ENCODE measurements at places on chromosomes 7 and 10. TPM values are rescaled to one million over a fixed set of nuclear protein-coding genes. Genes with fewer than 3 reads are reported as not detected.

GPR37 gene
- total RNA-seq = 2.1 TPM

CDNF gene
- 4.5 TPM for total RNA-seq

GRM3 gene
- not detected for total RNA-seq

DKK1 gene
- total RNA-seq = 0.56 TPM

HABP2 gene
- 0.07 TPM for total RNA-seq

CYP2C19 gene
- 0.15 TPM for total RNA-seq

TMEM213 gene
- not detected for total RNA-seq

APBB1IP gene
- 4.2 TPM for total RNA-seq

DNA sequence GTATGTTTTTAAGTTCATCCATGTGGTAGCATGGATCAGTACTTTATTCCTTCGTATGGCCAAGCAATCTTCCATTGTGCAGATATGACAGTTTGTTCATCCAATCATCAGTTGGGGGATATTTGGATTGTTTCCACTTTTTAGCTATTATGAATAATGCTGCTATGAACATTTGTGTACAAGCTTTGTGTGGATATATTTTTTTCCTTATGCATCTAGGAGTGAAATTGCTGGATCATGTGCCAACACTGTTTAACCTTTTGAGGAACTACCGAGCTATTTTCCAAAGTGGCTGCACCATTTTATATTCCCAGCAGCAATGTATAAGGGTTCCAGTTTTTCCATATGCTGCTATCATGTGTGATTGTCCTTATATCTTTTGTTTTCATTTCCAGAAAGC, 140.1 kb downstream of the HIBADH start:
- DNase-seq = no peak

GRCh38 chr7:84069999-84070500, 124.5 kb downstream of the SEMA3A start:
- DNase-seq = no peak

- no peak for DNase-seq
Measured at GRCh38 chr10:3806603-3807002, 21.6 kb upstream of the KLF6 start.

- no peak for DNase-seq
Measured at GRCh38 chr7:51261950-51262795, 54.4 kb downstream of the COBL start.

DNA sequence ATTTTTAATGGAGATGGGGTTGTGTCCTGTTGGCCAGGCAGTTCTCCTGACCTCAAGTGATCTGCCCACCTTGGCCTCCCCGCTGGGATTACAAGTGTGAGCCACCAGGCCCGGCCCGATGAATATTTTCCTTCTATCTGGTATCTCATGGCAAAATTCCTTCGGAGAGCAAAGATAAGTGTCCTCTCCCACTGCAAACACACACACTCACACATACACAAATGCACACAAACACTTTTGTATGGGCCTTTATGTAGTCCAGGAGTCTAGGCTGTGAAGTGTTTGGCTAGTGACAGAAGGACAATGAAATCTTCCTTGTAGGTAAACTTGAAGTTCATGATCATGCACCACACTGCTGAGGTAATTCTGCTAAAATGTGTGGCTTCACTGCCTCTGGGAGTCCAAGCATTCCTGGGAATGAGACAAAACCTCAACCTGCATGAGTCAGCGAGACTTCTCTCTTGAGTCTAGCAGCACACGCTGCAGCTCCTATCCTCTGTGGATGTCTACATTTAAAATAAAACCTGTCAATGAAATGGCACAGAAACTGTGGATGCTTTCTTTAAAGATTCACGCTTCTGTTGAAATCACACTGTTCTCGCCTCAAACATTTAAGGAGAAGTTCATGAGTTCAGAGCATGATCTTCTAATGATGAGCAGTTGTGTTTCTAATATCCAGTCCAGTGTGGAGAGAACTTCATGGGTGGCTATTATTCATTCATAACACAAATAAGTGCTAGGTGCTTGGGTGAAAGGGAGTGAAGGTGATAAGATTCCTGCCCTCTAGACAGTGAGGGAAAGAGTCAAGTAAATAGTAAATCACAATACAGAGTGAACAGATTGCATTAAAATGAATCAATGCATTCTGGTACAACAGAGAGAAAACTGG, 96.5 kb downstream of the NRP1 start:
- DNase-seq = no peak

DNA sequence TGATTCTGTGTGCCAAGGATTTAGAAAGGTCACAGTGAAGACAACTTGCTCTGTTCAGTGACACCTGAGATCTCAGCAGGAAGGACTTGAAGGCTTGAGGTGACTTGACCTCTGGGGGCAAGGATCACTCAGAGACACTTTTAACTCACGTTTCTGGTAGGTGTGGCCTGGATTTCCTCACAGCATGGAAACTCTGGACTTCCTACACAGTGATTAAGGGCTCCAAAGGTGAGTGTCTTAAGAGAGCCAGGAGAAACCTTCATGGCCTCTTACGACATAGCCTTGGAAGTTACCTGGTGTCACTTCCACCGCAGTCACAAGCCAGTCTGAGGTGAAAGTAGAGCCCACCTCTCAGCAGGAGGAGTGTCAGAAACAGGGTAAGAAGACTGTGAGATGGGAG, 38.1 kb upstream of the ADO start:
- no peak for DNase-seq

DNA sequence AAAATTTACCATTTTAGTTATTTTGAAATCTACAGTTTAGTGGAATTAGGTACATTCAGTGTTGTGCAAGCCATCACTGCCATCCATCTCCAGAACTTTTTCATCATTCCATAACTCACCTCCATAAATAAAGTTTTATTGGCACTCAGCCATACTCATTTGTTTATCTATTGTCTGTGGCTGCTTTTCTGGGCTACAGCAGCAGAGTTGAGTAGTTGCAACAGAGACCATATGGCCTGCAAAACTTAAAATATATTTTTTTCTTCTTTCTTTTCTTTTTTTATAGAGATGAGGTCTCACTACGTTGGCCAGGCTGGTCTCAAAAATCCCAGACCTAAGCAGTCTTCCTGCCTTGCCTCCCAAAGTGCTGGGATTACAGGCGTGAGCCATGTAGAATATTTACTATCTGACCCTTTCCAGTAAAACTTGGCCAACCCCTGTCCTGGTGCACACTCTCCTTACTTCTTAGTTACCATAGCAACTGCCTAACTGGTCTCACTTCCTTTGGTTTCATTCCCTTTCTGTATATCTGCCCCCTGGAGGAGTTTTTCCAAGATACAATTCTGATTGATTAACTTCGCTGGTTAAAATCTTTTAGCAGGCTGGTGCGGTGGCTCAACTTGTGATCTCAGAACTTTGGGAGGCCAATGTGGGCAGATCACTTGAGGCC, 133.2 kb downstream of the CUX1 start:
- no peak for DNase-seq

- DNase-seq = no peak
Measured at GRCh38 chr7:146948703-146949102, 832.1 kb downstream of the CNTNAP2 start.

DNA sequence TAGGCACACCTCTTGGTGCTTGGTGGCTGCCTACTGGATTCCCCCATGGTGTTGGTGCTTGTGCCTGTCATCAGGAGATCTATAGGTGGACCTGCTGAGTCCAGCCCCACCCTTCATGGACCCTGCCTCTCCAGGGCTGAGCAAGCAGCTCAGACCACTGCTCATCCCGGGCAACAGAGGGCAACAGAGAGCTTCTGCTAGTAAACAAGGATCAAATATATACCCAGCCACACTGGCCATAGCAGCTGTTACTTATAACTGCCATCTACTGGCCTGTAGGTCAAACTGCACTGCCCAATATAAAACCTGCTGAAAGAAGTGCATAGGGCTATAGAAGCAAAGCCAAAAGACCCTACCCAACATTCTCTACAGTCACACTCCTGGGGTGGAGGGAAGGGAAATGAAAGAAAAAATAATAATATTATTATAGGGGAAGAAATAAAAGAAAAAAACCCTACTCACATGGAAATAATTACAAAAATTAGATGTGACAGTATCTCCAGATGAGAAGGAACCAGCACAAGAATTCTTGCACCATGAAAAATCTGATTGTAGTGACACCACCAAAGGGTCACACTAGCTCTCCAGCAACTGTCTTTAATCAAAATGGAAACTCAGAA, 54.9 kb upstream of the ZNF800 start:
- no peak for DNase-seq

GRCh38 chr10:128066870-128067382, 59.3 kb downstream of the MKI67 start:
- no peak for DNase-seq

DNA sequence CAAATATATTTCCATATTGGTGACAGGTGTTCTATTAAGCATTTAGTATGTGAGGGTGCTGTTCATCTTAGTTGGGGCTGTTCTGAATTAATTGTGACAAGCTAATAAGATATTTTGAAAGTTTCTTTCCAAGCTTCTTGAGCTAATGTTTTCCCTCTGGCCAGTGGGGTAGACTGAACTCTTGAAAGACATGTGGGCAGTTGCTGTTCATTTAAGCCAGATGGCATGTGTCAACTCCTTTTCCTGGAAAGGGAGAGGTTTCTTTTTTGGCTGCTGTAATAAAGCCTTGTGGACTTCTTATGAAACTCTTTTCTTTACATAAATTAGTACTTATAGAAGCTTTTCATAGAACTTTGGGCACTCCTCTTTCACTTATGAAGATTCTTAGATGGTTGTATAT, 21.7 kb downstream of the RAB18 start:
- DNase-seq = no peak

GRCh38 chr7:41437257-41438196, 265.4 kb downstream of the INHBA start:
- no peak for DNase-seq

- DNase-seq = no peak
Measured at GRCh38 chr7:134371971-134372370, 55.2 kb upstream of the SLC35B4 start.

DNA sequence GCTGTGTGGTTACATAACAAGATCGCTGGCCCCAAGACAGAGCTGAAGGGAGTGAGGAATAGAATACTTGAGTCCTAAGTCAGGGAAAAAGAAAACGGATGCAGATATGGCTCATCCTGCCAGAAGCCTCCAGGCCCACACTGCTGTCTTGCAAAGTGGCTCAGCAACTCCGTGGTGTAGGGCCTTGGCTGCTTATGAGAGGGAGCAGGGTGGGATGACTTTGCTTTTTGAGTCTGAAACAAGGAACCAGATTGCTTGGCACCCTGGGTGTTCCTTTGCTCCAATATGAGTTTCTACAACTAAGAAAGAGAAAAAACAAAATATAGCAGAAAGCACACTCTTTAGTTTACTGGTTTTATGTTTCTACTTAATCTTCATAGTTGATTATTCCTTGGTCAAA, 193.8 kb upstream of the WDR11 start:
- no peak for DNase-seq

- no peak for DNase-seq
Measured at GRCh38 chr10:11197266-11197712, 179.6 kb downstream of the CELF2 start.
